Activated T-cell treated with anti-CD3 and anti-CD28 coated beads, Interleukin-2, amount 50 U/mL, for 4 hours (primary cell): ENCODE measurements at places on chromosomes 6 and 20. TPM values are rescaled to one million over a fixed set of nuclear protein-coding genes. Genes with fewer than 3 reads are reported as not detected.

- no peak for DNase-seq
Measured at GRCh38 chr20:16174311-16174710, 398.9 kb downstream of the KIF16B start.

Gene ALDH8A1
- not detected for total RNA-seq

DNA sequence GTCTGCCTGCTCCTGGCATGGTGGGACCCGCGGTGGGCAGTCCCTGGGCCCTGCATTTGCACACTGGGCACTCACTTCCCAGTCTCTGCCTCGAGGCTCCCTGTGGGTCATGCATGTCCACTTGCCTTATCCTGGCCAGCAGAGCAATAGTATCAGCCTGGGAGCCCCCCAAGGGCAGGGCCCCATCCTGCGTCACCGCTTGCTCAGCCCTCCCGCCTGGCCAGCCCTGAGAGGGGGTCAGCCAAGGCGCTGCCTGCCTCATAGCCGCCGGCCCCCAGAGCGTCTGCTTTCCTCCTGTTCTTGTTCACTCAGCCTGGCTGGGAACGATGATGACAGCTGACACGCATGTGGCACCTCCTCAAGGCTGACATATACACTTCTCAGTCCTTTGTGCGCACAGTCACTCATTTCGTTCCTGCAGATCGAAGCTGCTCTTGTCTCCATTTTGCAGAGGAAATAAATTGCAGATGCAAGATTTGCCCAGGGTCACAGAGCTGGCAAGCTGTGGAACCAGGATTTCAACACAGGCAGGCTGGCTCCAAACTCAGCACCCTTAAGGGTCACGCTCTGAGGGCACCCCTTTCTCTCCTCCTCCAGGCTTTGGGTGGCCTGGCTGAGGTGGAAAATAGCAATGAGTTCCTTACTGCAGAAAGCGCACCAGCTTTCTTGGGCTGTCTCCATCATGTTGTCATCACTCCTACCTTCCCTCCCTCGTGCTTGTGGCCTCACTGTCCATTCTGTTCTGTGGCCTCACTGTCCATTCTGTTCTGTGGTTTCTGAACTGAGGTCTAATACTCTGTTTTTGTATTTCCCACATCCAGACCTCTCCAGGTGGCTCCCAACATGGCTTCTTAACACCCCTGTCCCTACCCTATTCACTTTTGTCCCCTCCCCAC lies 17.2 kb downstream of the KCNK17 start:
- DNase-seq: no peak

Gene NR2E1
- not detected for total RNA-seq

Gene ZFAND3
- total RNA-seq: 31.4 TPM

Gene PKIB
- not detected for total RNA-seq

GRCh38 chr6:70834520-70834919 lies 122.3 kb downstream of the B3GAT2 start:
- DNase-seq: no peak

Gene ENPP5
- not detected for total RNA-seq

Gene CDH4
- not detected for total RNA-seq

DNA sequence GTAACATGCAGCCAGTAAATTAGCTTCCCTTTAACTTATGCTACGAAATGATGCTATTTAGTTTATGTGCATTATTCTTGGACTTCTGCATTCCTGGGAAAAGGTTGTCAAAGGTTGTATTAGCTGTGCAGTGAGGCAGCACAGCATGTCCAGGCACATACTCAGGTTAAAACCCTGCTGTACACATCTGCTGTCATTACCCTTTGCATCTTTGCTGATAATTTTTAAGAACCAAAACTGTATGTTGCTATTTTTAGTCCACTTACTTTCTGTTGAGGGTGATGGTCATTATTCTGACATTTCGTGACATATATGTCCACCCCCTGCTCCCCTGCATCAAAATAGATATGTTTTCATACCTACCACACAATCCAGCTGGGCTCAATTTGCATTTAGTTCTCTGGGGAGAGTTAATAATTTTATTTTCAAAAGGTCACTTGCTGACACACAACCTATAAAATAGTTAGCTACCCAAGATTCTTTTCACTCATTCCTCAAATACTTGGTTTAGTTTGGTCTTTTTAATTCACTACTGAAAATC lies 142.5 kb upstream of the SPACA1 start:
- DNase-seq: no peak

- no peak for DNase-seq
Measured at GRCh38 chr20:6430381-6430780, 307.6 kb upstream of the FERMT1 start.

DNA sequence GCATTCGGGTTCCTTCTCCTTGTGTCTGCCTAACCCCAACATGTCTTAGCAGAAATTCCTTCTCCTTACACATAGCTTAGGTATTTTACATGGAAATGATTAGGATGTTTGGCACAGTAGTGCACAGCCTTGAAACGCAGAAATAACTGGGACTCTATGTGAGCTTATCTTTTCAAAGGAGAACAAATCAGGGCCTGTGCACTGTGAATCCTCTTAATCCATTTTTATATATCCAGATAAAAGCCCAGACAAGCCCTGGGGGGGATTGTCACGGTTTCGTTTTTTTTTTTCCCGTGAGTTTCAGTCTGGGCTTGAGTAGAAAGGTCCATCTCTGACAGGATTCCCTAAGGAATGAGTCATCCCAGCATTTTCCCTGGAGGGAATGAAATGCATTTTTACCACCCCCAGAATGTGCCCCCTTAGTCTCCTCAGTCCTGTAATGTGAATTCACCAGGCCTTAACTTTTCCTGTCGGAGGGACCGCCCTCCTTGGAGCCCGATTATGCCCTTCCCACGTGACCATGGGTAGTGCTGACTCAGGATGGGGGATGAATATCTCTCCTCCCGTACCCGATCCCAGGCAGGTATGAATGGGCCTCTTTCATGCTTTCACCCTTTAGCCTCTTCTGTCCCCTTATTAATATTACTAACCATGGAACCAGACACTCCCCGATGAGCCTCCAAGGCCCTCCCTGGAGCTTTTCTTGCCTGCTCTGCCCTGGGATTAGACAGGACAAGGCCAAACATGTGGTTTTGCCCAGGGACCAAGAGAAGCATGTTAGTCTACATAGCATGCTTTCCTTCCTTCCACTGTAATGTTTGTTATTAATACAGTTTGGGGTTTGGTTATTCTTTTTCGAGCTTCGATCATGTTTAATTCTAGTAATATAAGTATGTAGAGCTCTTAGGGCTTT lies 23.9 kb upstream of the NAA20 start:
- no peak for DNase-seq

Gene VGLL2
- total RNA-seq: not detected

Gene AFDN
- total RNA-seq: 12.8 TPM

DNA sequence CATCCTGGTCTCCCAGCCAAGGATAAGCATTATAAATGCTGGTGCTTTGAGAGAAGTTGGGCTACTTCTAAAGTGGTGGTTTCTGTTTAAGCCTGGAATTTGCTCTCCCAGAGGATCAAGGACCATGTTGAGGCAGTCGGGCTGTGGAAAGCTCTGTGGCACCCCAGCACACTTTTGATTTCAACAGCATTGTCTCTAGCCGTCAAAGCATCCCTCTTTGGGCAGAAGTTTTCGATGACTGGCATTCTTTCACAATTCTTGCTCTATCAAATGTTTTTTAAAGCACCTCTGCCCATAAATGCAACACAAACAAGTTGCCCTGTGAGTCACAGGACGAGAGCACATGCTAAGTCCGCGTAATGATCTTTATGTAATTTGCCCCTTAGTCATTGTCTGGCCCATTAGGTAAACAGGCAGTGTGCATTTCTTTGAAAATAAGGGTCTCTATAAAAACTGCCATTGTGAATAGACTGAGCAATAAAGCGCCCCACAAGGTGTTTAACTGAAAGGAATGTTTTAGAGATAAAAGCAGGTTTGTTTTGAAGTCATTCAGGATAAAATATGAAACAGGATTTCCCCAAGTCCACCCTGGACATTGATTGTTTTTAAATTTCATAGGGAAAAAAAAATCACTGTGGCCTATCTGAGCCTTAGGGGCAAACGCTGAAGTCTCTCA lies 44.7 kb upstream of the FOXQ1 start:
- no peak for DNase-seq

DNA sequence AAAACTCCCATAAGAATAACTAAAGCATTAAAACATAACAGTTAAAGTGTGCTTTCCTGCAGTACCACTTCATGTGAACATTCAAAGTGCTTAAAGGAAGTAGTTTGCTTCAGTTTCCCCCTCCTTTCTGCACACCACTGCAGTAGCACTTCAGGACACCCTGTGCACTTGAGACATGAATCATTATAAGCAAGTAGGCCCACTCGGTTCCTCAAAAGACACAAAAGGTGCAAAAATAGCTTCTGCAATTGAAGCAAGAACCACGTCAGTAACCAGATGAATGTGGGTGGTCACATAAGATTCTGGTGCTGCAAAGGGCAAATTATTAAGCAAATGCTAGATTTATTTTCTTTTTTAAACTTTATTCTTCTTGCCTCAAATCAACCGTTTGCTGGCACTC lies 160.6 kb downstream of the HIVEP2 start:
- no peak for DNase-seq

Gene VEGFA
- total RNA-seq: 44.6 TPM

GRCh38 chr6:102066301-102066700 lies 672.8 kb downstream of the GRIK2 start:
- DNase-seq: no peak

Gene NXT1
- 66.8 TPM for total RNA-seq

DNA sequence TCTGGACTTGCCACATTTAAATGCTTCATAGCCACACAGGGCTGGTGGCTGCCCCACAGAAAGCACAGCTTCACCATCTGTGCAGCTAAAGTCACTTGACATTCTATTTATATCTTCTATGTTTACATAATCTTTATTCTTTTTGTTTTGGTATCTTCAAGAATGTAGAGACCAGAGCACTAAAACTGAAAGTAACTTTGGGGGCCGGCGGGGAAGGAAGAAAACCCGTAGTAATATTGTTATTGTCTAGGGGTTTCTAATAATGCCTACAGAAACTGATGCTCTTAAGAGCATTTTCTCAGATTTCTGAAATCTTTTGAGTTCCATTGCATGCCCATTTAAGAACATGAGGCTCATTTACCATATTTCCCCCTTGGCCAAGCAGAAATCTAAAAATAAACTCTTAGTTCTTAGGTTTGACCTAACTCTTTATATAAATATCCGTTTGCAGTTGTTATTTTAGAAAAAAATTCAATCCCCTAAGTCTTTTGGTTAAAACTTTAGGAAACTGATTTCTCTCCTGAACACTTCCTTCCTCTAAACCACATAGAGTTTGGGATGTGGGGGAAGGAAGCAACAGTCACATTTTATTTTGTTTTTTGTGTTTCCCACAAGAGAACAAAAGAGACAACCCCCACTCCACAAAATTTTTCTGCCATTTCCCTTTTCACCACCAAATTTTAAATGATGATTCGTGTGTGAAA lies 207.6 kb downstream of the OGFRL1 start:
- no peak for DNase-seq

DNA sequence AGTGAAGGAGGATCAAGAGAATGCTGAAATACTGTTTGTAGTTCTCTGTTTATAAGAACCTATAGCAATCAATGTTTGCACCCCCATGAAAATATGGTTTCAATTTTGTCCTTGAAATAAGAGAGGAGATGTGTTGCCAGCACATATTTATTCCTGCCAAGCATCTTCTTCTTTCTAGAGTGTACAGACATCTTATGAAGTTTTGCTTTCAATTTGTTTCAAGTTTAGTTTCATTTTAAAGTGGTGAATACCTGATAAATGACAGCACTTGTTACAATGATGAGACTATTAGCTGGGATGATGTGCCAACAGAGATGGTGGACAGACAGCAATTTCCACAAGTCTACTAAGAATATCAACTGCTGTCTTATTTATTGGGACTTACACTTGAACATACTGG lies 39.2 kb upstream of the CENPW start:
- no peak for DNase-seq

- peak; percentile 30 for DNase-seq
Measured at GRCh38 chr6:170147832-170148708, 142.8 kb downstream of the DLL1 start.

Gene GPX6
- not detected for total RNA-seq

GRCh38 chr20:50635676-50636600 lies 55.4 kb downstream of the RIPOR3 start:
- peak; percentile 41 for DNase-seq

GRCh38 chr20:14009208-14009607 lies 13.9 kb downstream of the MACROD2 start:
- DNase-seq: no peak

DNA sequence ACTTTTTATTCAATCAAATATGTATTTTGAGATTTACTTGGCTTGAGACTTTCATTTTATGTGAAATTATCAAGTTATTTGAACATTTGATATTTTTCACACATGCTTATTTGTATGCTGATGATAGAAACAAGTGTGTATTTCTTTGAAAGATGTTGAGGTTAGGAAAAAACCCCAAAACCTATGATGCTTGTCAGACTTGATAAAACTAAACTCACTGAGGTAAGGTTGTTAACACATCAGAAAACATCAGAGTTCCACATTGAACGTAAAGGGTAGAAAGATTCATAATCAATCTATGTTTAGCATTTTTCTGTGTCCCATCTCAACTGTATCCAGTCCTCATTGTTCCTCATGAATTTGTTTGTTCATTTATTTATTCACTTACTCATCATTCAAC lies 12.2 kb downstream of the SF3B5 start:
- no peak for DNase-seq

Gene BCAS4
- 10.2 TPM for total RNA-seq

- no peak for DNase-seq
Measured at GRCh38 chr20:21175433-21175832, 49.6 kb downstream of the KIZ start.

Gene MATN4
- total RNA-seq: 0.11 TPM

GRCh38 chr6:31692886-31693285 lies 10.2 kb downstream of the ABHD16A start:
- DNase-seq: no peak

DNA sequence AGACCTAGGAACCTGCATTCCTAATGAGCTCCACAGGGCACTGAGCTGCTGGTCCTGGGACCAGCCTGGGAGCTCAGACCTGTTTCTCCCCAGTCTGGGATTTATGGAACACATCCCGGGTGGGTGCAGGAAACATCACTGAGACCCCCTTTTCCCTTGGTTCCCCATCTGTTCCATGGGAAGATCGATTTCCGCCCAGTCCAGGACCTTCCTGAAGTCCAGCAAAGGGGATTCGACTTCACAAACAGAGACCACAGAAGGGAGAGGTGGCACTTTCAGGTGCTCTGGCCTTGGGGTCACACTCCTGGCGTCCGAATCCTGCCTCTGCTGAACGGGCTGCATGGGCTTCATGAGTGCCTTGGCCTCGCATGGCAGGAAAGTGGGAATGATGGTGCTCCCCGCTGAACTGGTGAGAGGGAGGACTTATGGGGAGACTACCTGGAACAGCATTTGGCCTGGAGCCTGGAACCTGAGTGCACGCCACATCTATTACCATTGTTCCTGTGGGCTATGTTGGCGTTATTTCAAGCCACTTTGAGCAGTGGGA lies 296.3 kb downstream of the TAF4 start:
- no peak for DNase-seq

Gene ZBTB12
- 3.5 TPM for total RNA-seq

DNA sequence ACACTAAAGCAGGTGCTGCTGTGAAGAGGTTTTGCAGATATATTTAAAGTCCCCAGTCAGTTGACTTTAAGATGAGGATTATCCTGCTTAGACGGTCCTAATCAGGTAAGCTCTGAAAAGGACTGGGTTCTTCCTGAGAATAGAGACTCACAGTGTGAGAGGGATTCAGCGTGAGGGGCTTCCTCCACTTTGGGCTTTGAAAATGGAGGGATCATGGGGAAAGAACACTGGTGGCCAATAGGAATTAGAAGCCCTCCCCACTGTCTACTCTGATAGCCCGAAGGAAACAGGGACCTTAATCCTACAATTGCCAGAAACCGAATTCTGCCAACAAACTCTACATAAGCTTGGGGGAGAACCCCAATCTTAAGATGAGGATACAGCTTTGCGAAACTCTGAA lies 29.7 kb upstream of the HLA-G start:
- no peak for DNase-seq

GRCh38 chr20:49515586-49515985 lies 33.1 kb upstream of the KCNB1 start:
- no peak for DNase-seq
